CD4-positive, alpha-beta T cell treated with Interleukin-1 beta for 1 hour (primary cell): ENCODE measurements at places on chromosomes 2 and 18.

GRCh38 chr2:74379851-74380789 is at the start of gene DCTN1:
Gene DCTN1, minus strand, starts transcription at chr2:74380311. Its CDS starts 274 bp downstream, at chr2:74380037.
- DNase-seq, result no peak

GRCh38 chr2:129253461-129253812 is 726.0 kb upstream of the RAB6C start:
- DNase-seq, result no peak

GRCh38 chr2:234731236-234731635 is 220.6 kb upstream of the SH3BP4 start:
- DNase-seq, result no peak

GRCh38 chr2:46097714-46098480 is 199.3 kb upstream of the EPAS1 start:
- no peak for DNase-seq

GRCh38 chr2:215727507-215728503 is 285.5 kb downstream of the MREG start:
- DNase-seq, result no peak

GRCh38 chr2:37600735-37601134 is 70.7 kb downstream of the CDC42EP3 start:
- DNase-seq, result no peak
